D341Med (cell line): ENCODE measurements at places on chromosomes 3 and 15.

- DNase-seq: no peak
These were observed 27.7 kb downstream of the WDR48 start for GRCh38 chr3:39079530-39079929.

DNA sequence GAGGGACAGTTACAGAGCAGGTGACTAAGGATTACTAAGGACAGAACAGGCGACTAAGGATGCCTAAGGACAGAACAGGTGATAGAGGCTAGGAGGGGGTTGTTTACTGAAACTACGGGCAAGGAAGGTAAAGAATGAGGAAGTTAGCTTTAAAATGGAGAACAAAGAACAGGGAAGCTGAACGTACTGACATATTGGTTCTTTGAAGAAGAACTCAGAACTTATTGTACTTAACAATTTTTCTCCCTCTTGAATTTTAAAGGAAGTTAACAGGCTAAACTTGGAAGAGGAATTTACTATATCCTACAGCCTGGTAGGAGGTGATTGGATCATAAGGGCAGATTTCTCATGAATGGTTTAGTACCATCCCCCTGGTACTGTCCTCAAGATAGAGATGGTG, 290.2 kb downstream of the SHQ1 start:
- DNase-seq: no peak

DNA sequence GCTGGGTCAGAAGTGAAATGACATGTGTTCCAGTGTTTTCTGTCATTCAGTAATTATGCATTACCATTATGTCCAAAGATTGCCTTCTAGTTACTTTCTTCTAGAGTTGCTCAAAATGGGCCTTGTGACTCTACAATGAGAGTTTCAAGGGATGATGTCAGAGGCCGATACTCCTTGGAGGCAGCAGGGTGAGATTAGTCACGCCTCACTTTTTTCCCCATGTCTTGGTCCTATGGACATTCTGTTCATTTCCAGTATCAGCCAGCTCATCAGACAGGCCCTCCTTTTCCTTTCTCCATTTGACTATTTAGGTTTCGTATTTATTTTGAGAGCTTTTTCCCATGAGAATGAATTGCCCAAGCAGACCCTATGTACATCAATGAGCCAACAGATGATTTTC, 17.5 kb downstream of the VGLL3 start:
- no peak for DNase-seq

DNA sequence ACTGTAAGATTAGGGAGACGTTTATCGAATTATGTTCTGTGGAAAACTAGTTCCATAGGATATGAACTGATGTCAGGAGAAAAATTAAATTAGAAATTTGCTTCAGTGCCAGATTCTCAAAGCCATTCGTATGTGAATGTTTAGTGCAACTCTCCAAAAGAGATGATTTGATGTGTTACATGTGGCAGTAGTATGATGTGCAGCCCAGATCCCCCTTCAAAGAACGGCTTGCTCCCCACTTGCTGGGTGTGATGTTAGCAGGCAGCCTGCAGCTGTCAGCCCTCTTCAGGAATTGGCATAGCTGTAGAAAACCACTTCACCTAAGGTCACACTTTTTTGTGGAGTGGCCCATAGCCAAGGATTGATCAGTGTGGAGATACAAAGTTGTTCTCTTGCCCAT, 127.0 kb upstream of the CCDC54 start:
- no peak for DNase-seq

DNA sequence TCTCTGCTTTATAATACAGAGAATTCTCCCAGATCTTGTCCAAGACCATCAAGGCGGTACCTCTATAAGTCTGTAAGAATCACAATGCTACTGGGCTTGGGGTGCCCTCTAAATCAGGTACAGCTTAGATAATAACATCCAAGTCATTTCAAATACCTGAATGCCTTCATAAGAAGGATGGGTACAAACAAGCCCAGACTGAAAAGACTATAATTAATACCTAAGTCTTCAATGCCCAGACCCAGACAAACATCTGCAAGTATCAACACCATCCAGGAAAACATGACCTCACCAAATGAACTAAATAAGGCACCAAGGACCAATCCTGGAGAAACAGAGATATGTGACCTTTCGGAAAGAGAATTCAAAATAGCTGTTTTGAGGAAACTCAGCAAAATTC, 65.9 kb downstream of the ZMAT3 start:
- DNase-seq: no peak
